Immature natural killer cell (primary cell): ENCODE measurements at places on chromosomes 5 and 9. TPM values are rescaled to one million over a fixed set of nuclear protein-coding genes. Genes with fewer than 3 reads are reported as not detected.

Gene ARSB
- 6.2 TPM for polyA plus RNA-seq

Gene C9orf50
- polyA plus RNA-seq, result not detected

DNA sequence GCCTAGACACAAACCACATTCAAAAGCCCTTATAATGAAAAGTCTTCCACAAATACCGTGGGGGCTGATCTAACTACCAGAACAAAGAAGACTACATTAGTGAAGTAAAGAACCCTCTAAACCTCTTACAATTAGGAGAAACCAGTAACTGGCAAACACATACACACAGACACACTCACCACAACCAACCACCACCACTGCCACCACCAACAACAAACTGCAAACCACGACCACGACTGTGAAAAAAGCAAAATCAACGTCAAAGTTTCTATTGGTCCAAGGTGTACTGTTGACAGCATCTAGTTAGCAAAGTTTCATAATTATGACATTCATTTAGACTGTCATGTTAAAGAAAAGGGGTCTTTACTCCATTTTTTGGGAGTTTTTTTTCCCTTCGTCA is 2.7 kb downstream of the CDO1 start:
- DNase-seq, result peak; percentile 21

DNA sequence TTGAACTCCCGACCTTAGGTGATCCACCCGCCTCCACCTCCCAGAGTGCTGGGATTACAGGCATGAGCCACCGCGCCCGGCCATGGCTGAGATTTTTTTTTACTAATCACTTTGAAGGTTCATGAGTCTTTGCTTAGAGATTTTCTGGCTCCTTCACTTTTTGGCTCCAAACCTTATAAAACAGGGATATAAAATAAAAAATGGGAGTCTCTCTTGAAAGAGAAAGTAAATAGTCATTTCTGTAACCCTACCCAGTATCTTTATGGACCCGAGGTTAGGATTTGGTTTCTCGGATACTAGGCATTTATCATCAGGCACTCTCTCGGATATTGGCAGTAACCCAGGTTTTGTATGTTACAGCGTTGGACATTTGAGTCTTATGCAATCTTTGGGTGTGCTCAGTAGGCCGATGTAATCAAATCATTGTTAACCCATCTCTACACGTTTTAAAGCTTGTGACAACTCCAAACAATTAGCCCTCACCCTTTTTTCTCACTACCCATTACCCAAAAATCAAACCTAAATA is 25.3 kb downstream of the STXBP1 start:
- no peak for DNase-seq

GRCh38 chr9:128579194-128579593 is 26.8 kb downstream of the SPTAN1 start:
- no peak for DNase-seq

DNA sequence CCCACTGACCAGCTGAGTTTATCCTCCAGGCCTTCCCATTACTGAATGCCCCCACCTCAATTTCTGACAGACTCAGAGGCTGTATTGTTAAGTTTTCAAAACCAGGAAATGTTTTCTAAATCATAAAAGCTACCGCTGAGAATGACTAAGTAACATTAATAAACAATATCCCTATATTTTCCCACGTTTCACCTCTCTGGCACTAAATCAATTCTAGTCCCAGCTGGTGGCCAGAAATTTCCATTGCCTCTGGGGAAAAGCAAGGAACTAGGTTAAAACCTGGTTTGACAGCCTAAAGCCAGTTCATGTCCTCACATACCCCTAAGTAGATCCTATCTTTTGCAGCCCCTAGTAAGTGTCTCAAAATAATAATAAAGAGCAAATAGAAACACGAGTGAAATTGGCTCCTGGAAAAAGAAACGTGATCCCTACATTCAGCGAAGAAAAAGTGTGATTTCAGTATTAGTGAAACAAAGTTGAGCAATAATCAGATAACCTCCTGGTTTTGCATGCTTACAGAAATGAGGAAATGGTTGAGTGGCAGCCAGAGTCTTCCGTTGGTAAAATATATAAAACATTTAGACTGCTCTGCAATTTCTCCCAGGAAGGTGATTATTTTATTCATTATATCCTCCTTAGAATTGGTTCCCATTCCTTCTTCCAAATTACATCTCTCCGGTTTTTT is 110.9 kb downstream of the ESM1 start:
- no peak for DNase-seq

Gene PDZD2
- not detected for polyA plus RNA-seq

Gene OSTF1
- 352 TPM for polyA plus RNA-seq

DNA sequence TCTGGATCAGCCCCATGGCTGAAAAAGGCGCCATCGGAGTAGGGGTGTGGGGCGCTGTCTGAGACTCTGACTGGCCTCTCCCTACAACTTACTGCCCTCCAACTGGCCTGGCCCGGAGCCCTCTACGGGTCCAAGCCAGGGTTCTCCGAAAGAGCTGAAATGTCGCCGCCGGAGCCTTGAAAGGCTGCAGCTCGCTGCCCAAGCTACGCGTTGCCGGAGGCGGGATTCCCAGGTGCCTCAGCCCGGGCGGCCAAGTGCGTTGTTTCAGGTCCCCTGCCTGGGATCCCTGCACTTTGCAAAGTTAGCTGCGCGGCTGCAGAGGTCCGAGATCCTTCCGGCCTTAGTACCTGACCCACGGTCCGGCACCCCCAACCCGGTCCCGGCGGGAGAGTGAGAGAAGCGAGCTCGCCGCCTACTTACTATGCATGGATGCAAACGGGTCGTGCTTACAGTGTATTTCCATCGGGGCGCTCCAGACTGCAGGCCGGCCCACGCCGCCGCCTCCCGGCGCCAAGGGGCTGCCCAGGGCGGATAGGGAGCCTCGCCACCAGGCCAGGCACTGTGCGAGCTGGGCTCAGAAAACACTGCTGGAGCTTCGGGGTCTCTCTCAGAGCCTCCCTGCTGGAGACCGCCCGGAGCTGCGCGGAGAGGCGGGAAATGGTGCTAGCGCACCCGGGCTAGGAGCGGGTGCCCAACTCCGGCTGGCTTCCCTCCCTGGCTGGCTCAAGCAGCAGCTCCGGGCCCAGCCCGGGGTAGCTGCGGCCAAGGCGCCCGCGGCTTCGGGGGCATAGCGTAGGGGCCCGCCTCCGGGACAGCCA is 7.7 kb downstream of the PAX5 start:
- DNase-seq, result no peak

DNA sequence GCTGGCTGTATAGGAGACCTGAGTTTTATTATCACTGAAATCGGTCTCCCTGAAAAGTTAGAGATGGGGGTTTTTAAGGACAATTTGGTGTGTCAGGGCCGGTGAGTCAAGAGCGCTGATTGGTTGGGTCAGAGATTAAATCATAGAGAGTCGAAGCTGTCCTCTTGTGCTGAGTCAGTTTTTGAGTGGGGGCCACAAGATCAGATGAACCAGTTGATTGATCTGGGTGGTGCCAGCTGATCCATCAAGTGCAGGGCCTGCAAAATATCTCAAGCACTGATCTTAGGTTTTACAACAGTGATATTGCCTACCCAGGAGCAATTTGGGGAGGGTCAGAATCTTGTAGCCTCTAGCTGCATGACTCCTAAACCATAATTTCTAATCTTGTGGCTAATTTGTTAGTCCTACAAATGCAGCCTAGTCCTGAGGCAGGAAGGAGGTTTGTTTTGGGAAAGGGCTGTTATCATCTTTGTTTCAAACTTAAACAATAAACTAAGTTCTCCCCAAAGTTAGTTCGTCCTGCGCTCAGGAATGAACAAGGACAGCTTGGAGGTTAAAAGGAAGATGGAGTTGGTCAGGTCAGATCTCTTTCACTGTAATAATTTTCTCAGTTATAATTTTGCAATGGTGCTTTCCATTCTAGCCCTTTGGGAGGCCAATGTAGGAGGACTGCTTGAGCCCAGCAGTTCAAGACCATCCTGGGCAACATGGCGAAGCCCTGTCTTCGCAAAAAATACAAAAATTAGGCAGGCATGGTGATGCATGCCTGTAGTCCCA is 31.6 kb upstream of the RFK start:
- no peak for DNase-seq

GRCh38 chr5:91937121-91937520 is 554.0 kb upstream of the ARRDC3 start:
- no peak for DNase-seq
